NCI-H1092 treated with DMSO at 0.1 percent for 48 hours (cell line): ENCODE measurements at places on chromosomes 4 and X.
A peak's percentile ranks its signal among the peaks of the same experiment; 100 is the strongest.

DNA sequence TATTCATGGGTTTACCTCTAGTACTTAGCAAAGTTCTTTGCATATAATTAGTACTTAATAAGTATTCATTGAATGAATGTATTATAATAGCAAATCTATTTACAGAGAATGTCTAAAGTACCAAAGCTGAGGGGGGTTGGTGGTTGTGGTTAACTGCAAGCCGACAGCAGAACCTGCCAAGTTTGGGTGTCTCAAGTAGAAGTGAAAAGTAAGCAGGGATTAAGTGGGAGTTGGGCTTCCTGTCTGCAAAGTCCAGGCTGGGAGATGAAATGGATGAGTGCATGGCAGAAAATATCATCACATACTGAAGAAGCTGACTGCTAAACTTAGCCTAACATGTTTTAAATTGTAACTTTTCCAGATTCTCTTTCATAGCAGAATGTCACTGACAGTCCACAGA is 169.6 kb downstream of the CAMK2D start:
- DNase-seq, result no peak

GRCh38 chr4:1747603-1747967 is 26.3 kb downstream of the TACC3 start:
- DNase-seq, result no peak

GRCh38 chrX:72262077-72262476 is 15.0 kb downstream of the RPS4X start:
- peak; percentile 90 for DNase-seq

GRCh38 chr4:11230866-11231265 is 197.8 kb downstream of the HS3ST1 start:
- no peak for DNase-seq

- no peak for DNase-seq
These were observed 80.7 kb upstream of the PSAPL1 start for GRCh38 chr4:7515390-7515902.

GRCh38 chr4:164571593-164572390 is 182.1 kb upstream of the SMIM31 start:
- no peak for DNase-seq

DNA sequence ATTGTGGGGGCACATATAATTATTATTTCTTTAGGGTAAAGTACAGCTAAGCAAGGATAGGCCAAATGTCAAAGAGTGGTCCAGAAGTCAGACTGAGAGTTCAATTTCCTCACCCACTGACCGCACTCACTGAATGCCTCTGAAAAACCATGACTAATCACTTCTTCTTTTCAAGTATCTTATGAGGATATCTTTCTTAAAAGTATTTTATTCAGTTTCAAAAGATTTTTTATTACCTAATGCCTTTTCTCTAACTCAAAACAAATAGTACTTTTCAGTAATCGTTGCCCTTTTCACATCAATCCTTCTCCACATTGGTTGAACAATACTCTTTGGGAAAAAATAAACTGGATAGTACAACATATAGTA is 61.7 kb upstream of the CAMK2D start:
- DNase-seq, result no peak

GRCh38 chrX:100913111-100913510 is 15.6 kb downstream of the XKRX start:
- DNase-seq, result no peak

DNA sequence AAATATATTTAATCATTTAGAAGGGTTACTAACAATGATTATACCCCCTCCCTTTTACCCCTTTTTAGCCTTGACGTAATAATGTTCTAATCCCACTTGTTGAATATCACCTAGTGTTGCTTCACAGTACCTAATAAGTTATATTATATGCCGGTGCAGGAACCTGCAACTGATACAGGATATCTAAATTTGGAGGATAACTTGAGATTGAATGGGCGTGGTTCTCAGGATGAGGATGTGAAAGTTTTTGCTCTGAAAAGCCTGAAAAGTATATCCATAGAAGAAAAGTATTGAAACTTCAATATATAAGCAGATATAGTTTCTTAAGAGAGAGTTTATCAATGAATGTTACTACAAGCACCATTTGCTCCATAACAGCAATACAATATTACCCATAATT is 59.8 kb downstream of the ZNF711 start:
- DNase-seq, result no peak

DNA sequence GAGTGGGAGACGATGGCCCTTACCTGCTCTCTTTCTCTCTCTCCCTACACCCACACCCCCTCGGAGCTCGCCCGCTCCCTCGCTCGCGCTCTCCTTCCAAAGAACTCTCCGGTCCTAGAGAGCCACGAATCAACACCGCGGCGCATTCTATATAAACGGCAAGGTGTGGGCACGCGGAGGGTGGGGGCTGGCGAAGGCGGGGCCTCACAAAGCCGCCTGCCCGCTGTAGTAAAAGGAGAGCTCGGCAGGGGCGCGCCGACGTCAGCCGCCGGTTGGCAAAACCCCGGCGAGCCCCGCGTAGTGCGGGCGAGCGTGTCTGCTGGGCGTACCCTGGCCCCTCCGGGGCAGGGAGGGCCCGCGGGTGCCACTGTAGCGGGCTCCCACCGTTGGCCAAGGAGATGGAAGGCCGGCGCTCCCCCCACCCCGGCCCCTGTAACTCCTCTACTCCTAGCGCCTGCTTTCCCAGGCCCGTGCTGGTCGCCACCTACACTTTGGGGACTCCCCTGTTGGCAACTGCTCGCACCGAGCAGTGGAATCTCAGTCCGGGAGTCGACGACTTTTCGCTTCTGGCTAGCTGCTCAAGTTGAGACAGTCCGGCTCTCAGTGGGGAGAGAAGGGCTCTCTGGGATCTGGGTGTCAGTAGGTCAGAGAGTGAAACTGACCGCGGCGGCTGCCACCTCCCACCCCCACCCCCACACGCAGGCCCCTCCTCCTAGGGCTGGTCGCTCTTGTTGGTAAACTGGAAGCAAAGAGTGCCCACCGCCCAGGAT is 325.5 kb upstream of the F9 start:
- peak; percentile 60 for DNase-seq

- no peak for DNase-seq
These were observed 319.3 kb downstream of the RAB28 start for GRCh38 chr4:13164783-13165331.

- DNase-seq, result no peak
These were observed 5.6 kb downstream of the MAOA start for GRCh38 chrX:43661521-43662240.

GRCh38 chr4:120843849-120844527 is 78.5 kb downstream of the PRDM5 start:
- no peak for DNase-seq

DNA sequence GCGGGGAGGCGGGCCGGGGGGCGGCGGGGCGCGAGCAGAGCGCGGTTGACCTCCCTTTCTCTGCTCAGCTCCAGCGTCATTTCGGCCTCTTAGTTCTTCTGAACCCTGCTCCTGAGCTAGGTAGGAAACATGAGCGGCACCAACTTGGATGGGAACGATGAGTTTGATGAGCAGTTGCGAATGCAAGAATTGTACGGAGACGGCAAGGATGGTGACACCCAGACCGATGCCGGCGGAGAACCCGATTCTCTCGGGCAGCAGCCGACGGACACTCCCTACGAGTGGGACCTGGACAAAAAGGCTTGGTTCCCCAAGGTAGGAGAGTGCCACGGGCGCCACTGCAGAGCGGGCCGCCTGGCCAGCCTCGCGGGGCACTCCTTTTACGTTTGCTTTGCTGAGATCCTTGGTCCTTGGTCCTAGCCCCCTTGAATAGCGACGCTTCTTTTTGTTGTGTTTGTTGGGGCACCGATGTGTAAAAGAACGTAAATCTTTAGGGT is at the start of gene HTATSF1:
TSS of gene HTATSF1 (plus strand) at position 37 of the 497 bp plus-strand sequence. CDS start at position 130, 93 bp downstream.
- DNase-seq, result no peak

DNA sequence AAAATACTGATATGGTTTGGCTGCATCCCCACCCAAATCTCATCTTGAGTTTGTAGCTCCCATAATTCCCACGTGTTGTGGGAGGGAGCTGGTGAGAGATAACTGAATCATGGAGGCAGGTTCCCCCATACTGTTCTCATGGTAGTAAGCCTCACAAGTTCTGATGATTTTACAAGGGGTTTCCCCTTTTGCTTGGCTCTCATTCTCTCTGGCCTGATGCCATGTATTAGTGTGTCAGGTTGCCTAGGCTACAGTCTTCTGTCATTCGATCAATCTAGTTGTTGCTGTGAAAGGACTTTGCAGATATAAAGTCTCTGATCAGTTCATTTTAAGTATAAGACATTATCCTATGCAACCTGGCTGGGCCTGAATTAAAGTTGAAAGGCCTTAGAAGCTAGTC is 209.3 kb upstream of the MAOA start:
- DNase-seq, result no peak

DNA sequence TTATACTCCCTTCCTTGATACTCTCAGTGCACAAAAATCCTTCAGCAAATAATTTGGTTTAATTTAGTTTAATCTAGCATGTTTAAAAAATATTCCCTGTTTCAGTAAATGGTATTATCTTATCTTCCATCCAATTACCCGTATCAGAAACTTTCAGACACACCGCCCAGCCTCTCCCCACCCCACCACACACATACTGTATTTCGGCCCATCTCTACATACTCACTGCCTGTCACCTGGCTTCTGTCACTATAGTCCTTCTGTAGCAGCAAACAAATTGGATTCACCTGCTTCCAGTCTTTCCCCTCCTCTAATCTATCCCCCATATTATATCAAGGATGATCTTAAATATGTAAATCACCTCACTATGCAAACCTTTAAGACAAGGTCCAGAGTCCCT is 24.8 kb upstream of the GAB1 start:
- no peak for DNase-seq

DNA sequence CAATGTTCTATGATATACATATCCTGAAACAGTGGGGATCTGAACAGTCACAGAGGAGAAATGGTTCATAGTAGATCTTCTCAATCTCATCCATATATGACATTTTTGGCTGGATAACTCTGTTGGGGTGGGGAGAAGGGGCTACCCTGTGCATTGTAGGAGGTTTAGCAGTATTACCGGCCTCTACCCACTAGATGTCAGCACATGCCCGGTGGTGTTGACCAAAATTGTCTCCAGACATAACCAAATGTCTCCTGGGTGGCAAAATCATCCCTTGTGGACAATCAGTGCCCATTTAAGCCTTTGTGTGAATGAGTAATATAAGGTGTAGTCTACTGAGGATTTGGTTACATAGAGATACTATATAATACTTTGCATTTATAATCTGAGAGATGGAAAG is 89.9 kb downstream of the PLS3 start:
- DNase-seq, result peak; percentile 51

DNA sequence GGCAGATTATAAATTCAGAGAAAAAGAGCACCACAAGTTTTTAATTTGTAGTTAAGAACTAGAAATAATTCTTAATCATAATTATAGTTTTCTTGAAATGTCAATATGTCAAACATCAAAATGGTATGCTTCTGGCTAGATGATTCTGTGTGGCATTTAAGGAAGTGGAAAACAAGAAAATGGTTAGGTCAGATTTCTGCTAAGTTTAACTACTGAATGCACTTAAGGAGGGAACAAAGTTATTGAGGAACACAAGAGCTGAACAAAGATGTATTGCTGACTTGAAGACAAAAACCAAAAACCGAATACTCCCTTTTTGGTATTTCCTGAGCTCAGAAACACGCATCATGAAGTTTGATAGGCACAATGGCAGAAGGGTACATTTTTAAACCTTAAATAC is 58.7 kb upstream of the GPR34 start:
- DNase-seq, result no peak
